ENCODE measurements at places on chromosomes 11 and 22.

DNA sequence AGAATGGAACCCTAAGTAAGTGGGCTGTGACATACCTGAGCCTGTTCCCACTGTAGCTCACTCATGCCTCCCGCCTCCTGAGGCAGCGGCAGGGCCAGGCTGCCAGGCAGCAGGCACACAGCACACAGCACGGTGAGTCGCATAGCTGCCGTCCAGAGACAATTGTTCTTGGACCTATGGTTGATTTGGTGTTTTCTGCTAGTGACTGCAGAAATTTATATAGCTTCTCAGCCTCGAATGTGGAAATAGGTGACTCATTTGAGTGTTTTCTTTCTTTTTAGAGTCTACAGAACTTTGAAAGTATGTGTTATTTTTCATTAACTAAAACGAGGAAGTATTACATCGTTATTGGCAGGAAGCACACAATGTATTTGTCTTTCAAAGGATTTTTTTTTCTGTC, at the start of gene MMP7:
Gene MMP7 (minus strand): TSS at position 190 of the 400 bp plus-strand sequence. CDS start 47 bp downstream, at position 143.
- no peak for DNase-seq

- DNase-seq = no peak
Measured at GRCh38 chr22:17946662-17947367, 77.5 kb downstream of the MICAL3 start.

GRCh38 chr11:131998020-131998419, 627.6 kb downstream of the NTM start:
- DNase-seq = no peak

DNA sequence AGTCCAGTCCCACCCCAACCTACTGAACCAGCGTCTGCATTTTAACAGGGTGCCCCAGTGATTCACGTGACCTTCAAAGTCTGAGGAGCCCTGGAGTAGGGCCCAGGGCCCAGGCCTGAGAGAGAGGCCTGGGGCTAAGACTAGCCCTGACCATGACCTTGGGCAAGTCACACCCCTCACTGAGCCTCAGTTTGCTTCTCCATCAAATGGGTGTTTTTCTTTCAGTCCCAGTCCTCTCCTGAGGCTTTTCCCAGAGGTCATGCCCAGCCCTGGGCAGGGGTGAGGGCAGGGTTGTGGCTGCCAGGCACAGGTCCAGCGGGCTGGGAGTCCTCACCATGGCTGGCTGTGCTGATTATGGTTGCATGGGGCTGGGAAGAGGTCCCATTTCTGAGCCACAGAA, 33.0 kb upstream of the GCAT start:
- DNase-seq = no peak

GRCh38 chr22:33332538-33332937, 274.4 kb upstream of the SYN3 start:
- DNase-seq = no peak

GRCh38 chr22:44623771-44624510, 78.1 kb upstream of the PRR5 start:
- DNase-seq = no peak

- no peak for DNase-seq
Measured at GRCh38 chr11:133386262-133386661, 146.0 kb downstream of the OPCML start.

GRCh38 chr11:61022311-61023085, 51.0 kb downstream of the CD6 start:
- DNase-seq = peak; percentile 28

DNA sequence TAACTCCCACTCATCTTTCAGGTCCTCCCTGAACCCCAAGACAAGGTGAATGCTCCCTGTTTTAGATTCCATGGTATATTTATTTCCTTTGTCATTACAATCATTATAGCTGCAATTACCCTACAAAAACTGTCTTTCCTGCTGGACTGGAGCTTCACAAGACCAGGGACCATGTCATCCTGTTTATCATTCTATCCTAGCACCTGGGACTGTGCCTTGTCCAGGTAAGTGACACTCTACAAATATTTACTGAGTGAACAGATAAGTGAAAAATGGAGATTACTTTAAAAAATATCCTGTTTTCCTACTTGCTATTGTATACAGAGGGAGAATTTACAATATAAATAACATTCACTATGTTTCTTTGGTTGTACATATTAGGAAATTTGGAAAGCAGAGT, 22.5 kb upstream of the ELF5 start:
- no peak for DNase-seq

- DNase-seq = no peak
Measured at GRCh38 chr11:61133145-61133544, 28.1 kb downstream of the VPS37C start.

DNA sequence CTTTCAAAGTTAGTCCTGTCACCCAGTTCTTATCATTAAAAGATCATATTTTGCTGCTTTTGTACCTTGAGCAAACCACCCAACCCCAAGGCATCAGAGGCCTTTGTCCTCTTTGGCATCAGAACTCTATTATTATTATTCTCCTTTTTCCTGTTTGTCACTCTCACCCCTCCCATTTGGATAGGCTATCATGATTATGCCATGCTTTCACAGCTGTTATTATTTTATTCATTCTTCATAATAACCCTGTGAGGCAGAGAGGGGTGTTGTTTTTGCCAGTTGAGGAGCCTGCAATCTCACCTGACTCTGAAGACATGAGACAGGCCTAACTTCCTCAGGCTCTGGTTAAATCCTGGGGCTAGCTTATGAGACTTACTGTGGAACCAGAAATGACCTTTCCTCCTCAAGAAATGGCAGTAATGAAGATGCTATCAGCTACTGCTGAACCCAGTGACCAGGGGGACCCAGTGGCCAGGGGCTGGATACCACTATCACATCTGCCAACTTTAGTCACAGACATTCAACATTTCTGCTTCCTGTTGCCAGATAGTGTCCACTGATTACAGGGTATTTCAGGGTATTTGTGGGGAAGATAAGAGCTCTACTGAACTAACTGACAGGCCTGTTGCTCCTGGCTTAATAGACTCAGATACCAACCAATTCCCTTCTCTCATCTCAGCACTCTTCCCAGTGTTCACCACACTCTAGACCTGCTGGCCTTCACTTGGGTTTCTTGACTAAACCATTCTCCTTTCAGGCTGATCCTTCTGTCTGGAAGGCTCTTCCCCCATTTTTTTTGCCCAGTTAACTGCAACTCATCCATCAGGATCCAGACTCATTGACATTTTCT, 11.8 kb upstream of the SWAP70 start:
- no peak for DNase-seq

GRCh38 chr22:33883561-33883960, 36.7 kb downstream of the LARGE1 start:
- no peak for DNase-seq

Data from CD4-positive, alpha-beta T cell treated with Interleukin-2 at 100 ng/mL for 4 hours (primary cell).